ENCODE measurements at places on chromosomes 7 and 10. TPM values are rescaled to one million over a fixed set of nuclear protein-coding genes. Genes with fewer than 3 reads are reported as not detected.
A peak's percentile ranks its signal among the peaks of the same experiment; 100 is the strongest.

DNA sequence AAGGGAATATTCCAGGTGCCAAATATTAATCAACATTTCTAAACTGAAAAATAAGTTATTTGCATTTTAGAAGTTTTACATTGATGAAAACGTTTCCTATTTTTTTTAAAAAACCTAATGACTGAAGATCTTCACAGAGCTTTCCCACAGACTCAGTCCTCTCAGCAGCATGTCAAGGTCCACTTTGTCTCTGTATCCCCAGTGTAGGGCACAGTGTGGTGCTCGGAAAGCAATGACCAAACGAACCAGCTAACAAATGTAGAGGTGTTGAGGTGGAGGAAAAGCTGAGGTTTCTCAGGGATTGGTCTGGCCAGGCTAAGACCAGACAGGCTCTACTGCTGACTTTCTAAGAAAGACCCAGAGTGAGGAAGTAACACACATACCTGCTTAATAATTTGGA, 202.2 kb upstream of the CDCA7L start:
- H3K4me3 ChIP-seq: no peak overlapping the region
- H3K27me3 ChIP-seq: no peaks in the 10 kb centered on the region
- H3K36me3 ChIP-seq: no peaks in the 10 kb centered on the region
- H3K27ac ChIP-seq: no peak overlapping the region
- no peak for DNase-seq

DNA sequence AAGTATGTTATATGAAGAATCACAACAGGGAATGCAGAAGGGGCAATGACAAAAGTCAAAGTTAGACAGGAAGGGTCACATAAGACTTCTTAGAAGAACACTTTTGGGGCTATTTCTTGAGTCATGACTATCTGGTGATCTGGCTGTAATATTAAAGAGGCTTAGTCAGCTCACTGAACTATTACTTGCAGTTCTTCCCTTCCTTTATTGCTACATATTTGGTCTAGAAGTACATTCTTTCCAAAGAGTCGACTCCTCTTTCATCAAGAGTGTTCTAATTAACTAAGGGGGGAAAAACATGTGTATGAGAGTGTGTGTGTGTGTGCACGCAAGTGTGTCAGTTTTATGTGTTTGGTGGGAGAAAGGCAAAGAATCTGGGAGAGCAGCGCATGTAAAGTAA, 247.3 kb upstream of the LRRTM3 start:
- H3K4me3 ChIP-seq: no peak overlapping the region
- H3K4me1 ChIP-seq: no peaks in the 10 kb centered on the region
- H3K27ac ChIP-seq: no peak overlapping the region
- no peaks in the 10 kb centered on the region for H3K27me3 ChIP-seq
- H3K36me3 ChIP-seq: no peaks in the 10 kb centered on the region

- H3K27ac ChIP-seq: no peak overlapping the region
- no peaks in the 10 kb centered on the region for H3K4me1 ChIP-seq
- no peak overlapping the region for H3K4me3 ChIP-seq
- H3K27me3 ChIP-seq: no peaks in the 10 kb centered on the region
Measured at GRCh38 chr10:11386044-11386443, 225.4 kb downstream of the USP6NL start.

- H3K4me3 ChIP-seq: peak overlapping the region; percentile 51
- no peaks in the 10 kb centered on the region for H3K36me3 ChIP-seq
- no peaks in the 10 kb centered on the region for H3K27me3 ChIP-seq
- H3K27ac ChIP-seq: no peak overlapping the region
- DNase-seq: peak; percentile 81
Measured at GRCh38 chr7:32427769-32428291, 62.4 kb downstream of the LSM5 start.

GRCh38 chr10:90458571-90458970, 399.3 kb downstream of the HTR7 start:
- no peak for DNase-seq
- no peaks in the 10 kb centered on the region for H3K27me3 ChIP-seq
- no peak overlapping the region for H3K4me3 ChIP-seq
- H3K4me1 ChIP-seq: no peaks in the 10 kb centered on the region
- no peaks in the 10 kb centered on the region for H3K36me3 ChIP-seq

- no peak for DNase-seq
- peaks cover 8% of the 10 kb centered on the region for H3K4me1 ChIP-seq
- no peaks in the 10 kb centered on the region for H3K36me3 ChIP-seq
- no peak overlapping the region for H3K4me3 ChIP-seq
Measured at GRCh38 chr10:13354783-13355182, 6.7 kb upstream of the SEPHS1 start.

GRCh38 chr10:113320987-113321386, 231.9 kb upstream of the HABP2 start:
- DNase-seq: peak; percentile 17
- H3K36me3 ChIP-seq: no peaks in the 10 kb centered on the region
- no peaks in the 10 kb centered on the region for H3K4me1 ChIP-seq
- no peak overlapping the region for H3K27ac ChIP-seq
- no peaks in the 10 kb centered on the region for H3K27me3 ChIP-seq

DNA sequence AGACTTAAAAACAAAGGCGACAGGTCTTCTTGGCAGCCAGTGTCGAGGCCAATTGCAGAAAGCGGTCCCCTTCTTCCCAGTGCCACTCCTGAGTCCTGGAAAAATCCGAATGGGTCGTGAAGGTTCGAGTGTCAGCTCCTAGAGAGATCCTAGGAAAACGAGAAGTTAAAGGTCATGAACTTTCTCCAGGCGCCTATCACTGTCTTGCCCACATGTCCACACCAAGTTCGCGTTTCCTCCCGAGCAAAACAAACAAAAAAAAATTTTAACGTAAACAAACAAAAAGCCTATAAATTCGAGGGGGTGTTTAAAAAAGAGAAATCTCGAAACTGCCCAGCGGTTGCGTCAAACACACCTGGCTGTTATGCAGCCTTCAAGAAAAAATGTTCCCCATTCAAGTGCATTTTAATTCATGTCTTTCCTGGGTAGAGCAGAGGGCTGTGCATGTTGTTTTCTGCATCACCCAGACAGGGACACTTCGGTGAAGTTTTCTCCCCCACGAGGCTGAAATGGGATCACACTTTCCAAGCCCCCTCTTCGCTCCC, 1.5 kb downstream of the ARHGAP21 start:
- no peaks in the 10 kb centered on the region for H3K27me3 ChIP-seq
- no peak for DNase-seq
- no peaks in the 10 kb centered on the region for H3K36me3 ChIP-seq
- H3K27ac ChIP-seq: peak overlapping the region; percentile 94
- H3K4me1 ChIP-seq: peaks cover 4% of the 10 kb centered on the region

LOXL4 gene
- 38.2 TPM for total RNA-seq

AVPI1 gene
- 28.3 TPM for total RNA-seq

MAD1L1 gene
- 149 TPM for total RNA-seq

UCMA gene
- total RNA-seq: 0.43 TPM

TIMM23 gene
- 113 TPM for total RNA-seq
